ENCODE measurements at places on chromosomes 12 and 14. TPM values are rescaled to one million over a fixed set of nuclear protein-coding genes. Genes with fewer than 3 reads are reported as not detected.

Gene KIF26A
- 2.1 TPM for total RNA-seq

Gene SLC17A8
- 0.81 TPM for total RNA-seq

Gene LRRK2
- 13.7 TPM for total RNA-seq

Gene GLT8D2
- total RNA-seq = 1.1 TPM

Gene DPF3
- 0.39 TPM for total RNA-seq

Gene FAM181A
- not detected for total RNA-seq

Gene NGB
- total RNA-seq = not detected

Gene USP44
- 0.34 TPM for total RNA-seq

Gene CCDC175
- total RNA-seq = not detected

Gene DNAI7
- total RNA-seq = 1.2 TPM

Gene SEL1L
- total RNA-seq = 33.9 TPM

Gene MYF6
- not detected for total RNA-seq

Gene ADAM21
- total RNA-seq = not detected

Gene GZMB
- not detected for total RNA-seq

Gene PLEK2
- total RNA-seq = 30.6 TPM

Gene TAS2R10
- 0.68 TPM for total RNA-seq

Gene ZDHHC22
- total RNA-seq = not detected

Gene TAC3
- not detected for total RNA-seq

Gene LMO3
- total RNA-seq = 1.4 TPM

Gene SELPLG
- total RNA-seq = 3.3 TPM

Gene PRR4
- 192 TPM for total RNA-seq

Gene TMTC3
- 30.4 TPM for total RNA-seq

Gene PELI2
- total RNA-seq = 12.2 TPM

Gene ACSM4
- total RNA-seq = not detected

Gene MMP14
- 161 TPM for total RNA-seq

Gene AKAP6
- 4.2 TPM for total RNA-seq

Gene RPL10L
- not detected for total RNA-seq

Gene ACTR10
- 66.9 TPM for total RNA-seq

Gene CLEC4C
- total RNA-seq = not detected

Gene LYZ
- 8.3 TPM for total RNA-seq

Gene EMP1
- total RNA-seq = 2,226 TPM

Gene TAS2R8
- not detected for total RNA-seq

Gene TMEM253
- 0.53 TPM for total RNA-seq

Gene DBX2
- 0.76 TPM for total RNA-seq

Gene KRT8
- 93.7 TPM for total RNA-seq

Measured in suprapubic skin (tissue), 4 donors.